Activated gamma-delta T cell treated with Interleukin-2 at 50 U/mL for 16 hours (primary cell): ENCODE measurements at places on chromosomes 2 and 18.

GRCh38 chr2:120740765-120741524 lies 5.3 kb downstream of the GLI2 start:
- no peak for DNase-seq

GRCh38 chr2:20637147-20637546 lies 13.8 kb downstream of the HS1BP3 start:
- DNase-seq = no peak

DNA sequence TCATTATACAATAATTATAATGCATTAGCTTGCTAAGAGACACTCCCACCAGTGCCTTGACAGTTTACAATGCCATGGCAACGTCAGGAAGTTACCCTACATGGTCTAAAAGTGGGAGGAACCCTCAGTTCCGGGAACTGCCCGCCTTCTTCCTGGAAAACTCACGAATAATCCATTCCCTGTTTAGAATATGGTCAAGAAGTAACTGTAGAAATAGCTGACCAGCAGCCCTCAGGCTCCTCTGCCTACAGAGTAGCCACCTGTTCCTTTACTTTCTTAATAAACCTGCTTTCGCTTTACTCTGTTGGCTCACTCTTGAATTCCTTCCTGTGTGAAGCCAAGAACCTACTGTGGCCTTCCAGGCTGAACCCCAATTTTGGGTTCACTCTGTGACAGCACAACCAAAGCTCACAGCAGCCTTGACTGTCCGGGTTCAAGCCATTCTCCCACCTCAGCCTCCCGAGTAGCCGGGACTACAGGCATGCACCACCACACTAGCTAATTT lies 20.0 kb upstream of the PTPN2 start:
- DNase-seq = peak; percentile 42

GRCh38 chr2:157685572-157685971 lies 56.9 kb upstream of the ACVR1C start:
- no peak for DNase-seq

- no peak for DNase-seq
Observed at GRCh38 chr2:25981596-25982272, 563 bp downstream of the KIF3C start.

GRCh38 chr2:241762933-241763369 lies 13.7 kb upstream of the GAL3ST2 start:
- peak; percentile 73 for DNase-seq

DNA sequence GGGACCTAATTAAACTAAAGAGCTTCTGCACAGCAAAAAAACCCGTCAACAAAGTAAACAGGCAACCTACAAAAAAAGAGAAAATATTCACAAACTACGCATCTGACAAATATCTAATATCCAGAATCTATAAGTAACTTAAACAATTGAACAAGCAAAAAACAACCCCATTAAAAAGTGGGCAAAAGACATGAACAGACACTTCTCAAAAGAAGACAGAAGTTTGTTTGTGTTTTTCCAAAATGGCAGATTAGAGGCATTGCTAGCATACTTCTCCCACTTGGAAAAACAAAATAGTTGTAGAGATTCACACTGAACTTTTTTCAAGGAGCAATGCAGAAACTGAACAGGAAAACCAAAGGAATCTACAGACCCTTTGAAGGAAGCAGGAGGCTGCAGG lies 37.6 kb downstream of the FLACC1 start:
- DNase-seq = no peak

DNA sequence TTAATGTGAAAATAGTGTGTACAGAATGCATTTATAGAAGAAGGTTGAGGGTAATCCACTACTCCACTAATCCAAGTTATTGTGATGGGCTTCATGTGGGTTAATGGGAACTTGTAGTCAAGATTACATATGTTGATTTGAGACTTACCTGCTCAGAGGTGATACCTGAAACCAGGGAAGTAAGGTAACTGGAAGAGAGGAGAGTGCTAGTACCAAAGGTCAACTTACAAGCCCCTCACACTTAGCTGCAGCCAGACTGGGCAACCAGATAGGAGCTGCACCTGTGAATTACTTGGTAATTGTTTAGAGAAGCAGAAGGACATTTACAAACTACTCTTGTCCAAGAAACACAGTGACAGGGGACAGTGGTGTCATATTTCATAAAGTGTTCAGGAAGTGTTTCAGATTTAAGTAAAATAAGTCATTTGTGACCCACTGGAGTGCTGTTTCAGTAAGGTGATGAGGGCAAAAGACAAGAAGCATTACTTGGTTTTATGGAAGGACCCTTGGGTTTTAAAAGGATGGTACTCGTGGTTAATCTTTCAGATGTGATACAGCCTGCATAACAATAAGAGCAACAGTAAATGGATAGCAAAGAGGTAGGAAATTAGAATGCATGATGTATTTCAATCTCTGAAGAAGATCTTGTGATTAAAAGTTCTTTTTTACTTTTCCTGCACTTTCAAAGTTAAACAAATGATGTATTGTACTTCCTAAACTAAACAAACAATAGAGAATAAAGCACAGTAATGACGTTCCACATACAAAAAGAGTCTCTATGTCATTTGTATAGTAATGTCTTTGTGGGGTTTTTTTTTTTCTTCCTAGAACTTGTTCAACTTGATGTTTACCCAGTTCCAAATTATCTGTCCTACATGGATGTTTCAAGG lies 189.3 kb downstream of the PHLPP1 start:
- DNase-seq = no peak

GRCh38 chr18:79662034-79662433 lies 17.6 kb upstream of the CTDP1 start:
- DNase-seq = no peak
